SK-N-SH treated with all-trans-retinoic acid at 6 μM for 48 hours (cell line): ENCODE measurements at places on chromosomes 7 and 10.

GRCh38 chr10:71814922-71815411 is 36.1 kb downstream of the PSAP start:
- ATAC-seq, result no peak

GRCh38 chr10:75935650-75936400 is 504.4 kb downstream of the LRMDA start:
- ATAC-seq, result no peak

DNA sequence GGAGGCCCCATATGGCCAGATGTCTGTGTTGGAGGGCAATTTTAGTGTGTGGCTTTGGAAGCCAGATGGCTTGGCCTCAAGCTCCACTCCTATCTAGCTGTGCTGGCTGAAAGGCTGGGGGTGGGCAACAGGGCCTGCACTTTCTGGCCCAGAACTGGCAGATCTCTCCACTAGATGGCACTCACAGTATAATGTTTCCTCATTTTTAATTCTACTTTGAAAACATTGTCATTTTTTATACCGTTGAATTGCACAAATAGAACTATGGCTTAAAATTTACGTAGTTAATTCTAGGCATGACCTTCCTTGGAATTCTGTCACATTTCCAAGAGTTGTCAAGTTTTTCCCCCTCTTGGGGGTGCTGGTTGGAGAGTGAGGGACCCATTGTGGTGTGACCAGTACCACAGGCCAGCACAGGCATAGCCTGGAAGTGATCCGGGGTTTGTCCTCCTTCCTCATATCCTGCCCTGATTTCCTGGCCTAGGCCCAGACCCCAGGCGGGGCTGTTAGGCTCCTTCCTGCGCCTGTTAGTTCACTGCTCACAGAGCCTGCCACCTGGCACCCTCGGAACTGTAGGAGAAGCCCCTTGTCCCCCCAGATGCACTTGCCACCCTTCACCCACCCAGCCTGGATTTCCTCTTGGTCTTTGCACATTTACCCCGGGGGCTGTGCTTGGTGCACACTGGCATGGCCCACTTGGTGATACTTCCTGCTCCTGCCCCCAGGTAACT is 52.8 kb downstream of the ARHGAP22 start:
- peak; percentile 91 for ATAC-seq

GRCh38 chr7:50155755-50156154 is 62.7 kb upstream of the ZPBP start:
- no peak for ATAC-seq

GRCh38 chr10:109166935-109167334 is 756.4 kb downstream of the XPNPEP1 start:
- no peak for ATAC-seq

DNA sequence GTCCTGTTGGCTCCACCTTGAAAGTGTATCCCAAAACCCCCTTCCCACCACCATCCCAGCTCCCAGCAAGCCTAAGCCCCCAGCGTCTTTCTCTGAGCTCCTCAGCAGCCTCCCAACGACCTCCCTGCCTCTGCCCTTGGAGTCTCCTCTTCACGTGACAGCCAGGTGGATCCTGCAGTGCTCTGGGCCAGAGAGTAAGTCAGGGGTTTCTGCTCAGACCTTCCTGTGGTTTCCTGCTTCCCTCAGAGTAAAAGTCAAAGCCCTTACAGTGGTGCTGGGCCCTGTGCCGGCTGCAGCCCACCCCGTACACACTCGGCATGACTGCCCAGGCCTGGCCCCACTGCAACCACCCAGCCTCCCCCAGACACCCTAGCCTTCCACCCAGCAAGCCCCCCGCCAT is 51.9 kb downstream of the OAT start:
- ATAC-seq, result no peak

- ATAC-seq, result no peak
Measured at GRCh38 chr10:96703358-96703757, 17.0 kb downstream of the PIK3AP1 start.

GRCh38 chr7:27901028-27901760 is 161.2 kb downstream of the TAX1BP1 start:
- ATAC-seq, result peak; percentile 77

DNA sequence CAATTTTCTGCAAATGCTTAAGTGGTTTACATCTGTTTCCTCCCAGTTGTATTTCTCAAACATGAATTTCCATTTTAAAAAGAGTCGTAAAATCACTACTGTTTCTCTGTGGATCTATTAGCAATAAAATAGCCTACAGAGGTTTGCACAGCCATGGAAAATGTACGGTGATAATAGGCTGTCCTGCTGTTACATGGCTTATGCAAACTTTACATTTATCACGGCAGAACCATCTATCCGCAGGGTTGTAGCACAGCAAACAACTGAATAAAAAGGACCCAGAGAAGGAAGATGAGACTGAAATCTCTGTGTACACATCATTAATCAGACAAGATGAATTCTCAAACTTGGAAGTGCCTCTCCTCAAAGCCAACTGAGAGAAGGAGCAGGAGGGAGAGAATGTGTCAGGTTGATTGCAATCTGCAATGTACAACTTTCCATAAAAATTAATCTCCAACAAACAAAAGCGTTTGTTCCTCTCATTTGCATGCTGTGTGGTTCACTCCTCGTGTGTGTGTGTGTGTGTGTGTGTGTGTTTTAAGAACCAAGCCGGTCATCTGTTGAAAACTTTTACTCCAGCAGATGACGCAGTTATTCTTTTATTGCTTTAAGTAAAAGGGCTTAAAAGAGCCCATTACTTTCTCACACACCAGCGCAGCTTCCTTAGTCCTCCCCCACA is 279.3 kb downstream of the SKAP2 start:
- ATAC-seq, result no peak

GRCh38 chr10:59682986-59683937 is 26.4 kb downstream of the SLC16A9 start:
- ATAC-seq, result no peak

DNA sequence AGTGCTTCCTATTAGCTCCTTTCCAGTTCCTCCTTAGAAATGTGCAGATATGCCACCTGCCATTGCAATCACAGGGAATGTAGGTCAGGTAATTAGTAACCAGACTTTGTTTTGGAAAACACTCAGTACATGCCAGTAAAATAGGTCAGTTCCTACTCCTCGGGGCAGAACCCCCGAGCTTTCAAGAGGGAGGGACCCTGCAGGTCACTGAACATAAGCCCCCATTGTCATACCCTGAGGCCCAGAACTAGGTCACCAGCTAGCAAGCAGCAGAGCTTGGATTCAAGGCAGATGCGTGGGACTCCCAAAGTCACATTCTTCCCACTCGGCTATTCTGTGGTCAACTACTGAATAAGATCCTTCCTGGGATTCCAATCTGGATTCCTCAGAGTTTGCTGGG is 104.8 kb downstream of the PPP1R3C start:
- ATAC-seq, result no peak

GRCh38 chr10:70193391-70193844 is 23.1 kb upstream of the SAR1A start:
- ATAC-seq, result no peak

- no peak for ATAC-seq
Measured at GRCh38 chr10:129579228-129579627, 112.2 kb downstream of the MGMT start.

GRCh38 chr7:5510426-5511045 is 86.9 kb upstream of the TNRC18 start:
- no peak for ATAC-seq

DNA sequence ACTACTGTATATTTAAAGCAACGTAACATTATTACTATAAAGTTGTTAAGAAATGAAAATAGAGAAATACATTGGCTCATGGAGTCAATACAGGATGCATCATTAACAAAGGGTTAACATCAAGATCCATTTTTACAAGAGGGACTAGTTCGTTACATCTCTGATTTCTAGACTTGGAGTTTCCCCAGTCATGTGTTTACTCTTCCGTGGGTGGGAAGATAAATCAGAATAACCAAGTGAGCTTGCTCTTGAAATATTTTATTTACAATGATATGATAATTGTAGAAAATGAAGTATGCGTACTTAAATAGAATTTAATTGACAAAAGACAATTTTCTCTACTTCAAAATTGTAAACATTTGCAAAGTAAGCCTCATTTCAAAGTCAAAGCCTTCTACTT is 1.0 kb upstream of the PRKAR2B start:
- ATAC-seq, result no peak

DNA sequence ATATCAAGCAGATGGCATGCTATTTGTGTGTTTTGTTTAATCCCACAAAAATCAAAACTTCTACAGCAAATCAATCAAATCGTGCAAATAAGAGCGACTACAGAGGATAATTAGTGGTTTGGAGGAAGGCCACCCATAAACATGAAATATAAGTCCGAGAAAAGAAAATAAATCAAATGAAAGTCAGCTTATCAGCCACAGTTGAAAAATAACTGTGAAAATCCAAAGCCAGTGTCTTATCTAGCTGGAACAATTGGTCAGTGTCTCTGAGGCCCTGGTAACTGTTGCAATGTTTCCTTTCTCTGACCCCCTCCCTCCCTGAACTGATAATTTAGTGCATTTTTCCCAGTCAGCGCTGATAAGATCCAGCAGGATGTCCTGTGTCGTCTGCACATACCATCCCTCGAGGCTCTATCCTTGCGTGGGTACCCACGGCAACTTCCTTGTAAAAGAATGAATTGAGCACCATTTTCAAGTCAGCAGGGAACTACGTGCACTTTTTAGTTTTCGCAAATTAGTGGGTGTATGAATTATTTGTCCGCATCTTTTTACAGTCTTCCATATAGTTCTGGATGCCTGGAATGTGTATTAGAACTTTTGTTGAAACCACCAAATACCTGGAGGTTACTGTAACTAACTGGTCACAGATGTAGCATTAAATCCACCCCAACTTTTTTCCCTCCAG is 10.8 kb upstream of the JCAD start:
- peak; percentile 76 for ATAC-seq

- ATAC-seq, result no peak
Measured at GRCh38 chr10:53153831-53154230, 381.2 kb upstream of the MBL2 start.

GRCh38 chr10:60767424-60767823 is 10.9 kb upstream of the CDK1 start:
- ATAC-seq, result no peak

GRCh38 chr7:152912511-152912910 is 153.0 kb downstream of the ACTR3B start:
- no peak for ATAC-seq

DNA sequence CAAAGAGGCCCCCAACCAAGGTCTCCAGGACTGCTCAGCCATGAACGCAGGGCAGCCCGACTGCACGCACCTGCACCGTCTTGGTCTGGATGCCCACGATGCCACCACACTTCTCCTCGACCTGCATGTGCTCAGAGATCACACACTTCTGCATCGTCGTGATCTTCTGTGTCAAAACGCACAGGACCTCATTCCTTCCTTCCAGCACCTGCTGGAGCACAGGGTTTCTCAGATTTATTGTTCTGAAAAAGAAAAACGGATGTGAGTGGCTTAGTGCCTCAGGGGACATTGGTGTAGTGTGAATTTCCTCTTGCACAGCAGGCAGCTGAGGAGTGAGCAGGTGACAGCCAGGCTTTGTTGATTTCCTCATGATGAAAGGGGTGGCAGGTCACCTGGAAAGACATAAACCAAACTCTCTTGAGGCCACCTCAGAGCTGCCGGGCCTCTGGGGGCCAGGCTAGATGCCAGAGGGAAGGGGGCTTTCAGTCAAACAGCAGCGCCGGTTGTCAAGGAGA is 38.2 kb downstream of the GSDME start:
- no peak for ATAC-seq

DNA sequence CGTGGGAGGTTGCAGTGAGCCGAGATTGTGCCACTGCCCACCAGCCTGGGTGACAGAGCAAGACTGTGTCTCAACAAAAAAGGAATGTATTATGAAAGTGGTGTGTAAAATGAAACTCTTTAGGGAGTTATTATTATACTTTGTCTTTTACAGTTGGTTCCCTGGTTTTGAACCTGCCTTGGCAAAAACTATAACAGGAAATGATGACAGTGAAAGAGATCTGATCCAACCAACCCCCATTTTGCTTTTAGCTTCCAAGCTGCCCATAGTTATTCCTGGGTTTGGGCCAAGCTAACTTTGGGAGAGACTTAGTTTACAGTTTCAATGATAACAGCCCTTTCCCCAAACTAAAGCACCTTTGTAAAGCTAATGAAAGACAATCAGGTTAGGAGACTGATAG is 34.1 kb upstream of the NMT2 start:
- ATAC-seq, result no peak

DNA sequence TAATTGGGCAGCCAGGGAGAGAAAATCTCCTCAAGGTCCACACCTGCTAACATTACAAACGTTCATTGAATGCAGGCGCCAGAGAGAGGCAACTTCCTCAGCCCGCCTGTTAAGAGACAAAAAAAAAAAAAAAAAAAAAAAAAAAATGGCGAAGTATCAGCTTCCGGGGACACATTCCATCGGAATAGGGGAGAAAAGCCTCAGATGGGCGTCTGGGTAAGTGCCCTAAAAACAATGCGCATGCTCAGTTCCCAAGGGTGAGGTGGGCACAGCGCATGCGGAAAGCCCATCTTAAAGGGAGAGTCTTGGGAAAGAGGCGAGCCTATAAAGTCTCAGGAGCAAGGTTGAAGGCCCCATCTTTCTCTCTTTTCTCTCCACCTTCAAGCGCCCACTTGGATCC is 1139.7 kb upstream of the CELF2 start:
- ATAC-seq, result no peak

GRCh38 chr10:47033541-47034270 is 122.5 kb downstream of the PTPN20 start:
- no peak for ATAC-seq

DNA sequence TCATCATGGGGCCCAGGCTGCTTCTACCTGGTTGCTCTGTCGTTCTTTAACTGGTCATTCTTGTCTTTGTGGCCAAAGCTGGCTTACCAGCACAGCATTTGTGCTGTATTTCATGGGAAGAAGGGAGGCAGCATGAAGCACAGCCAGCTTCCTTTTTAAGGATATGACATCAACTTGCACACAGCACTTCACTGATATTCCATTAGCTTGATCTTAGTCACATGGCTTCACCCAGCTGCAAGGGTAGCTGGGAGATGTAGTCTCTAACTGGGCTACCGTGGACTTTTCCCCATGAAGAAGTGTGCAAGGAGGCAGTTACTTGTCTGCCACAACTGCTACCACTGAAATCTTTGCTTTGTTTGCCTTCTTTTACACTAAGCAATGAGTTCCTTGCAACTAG is 525.2 kb downstream of the LRMDA start:
- peak; percentile 46; the same call in 1 of the 3 replicates for ATAC-seq

- ATAC-seq, result peak; percentile 83
Measured at GRCh38 chr7:147658392-147658967, 932.1 kb upstream of the C7orf33 start.

GRCh38 chr10:27138277-27138676 is 15.9 kb downstream of the YME1L1 start:
- no peak for ATAC-seq
